Activated naive CD8-positive, alpha-beta T cell treated with anti-CD3 and anti-CD28 coated beads for 36 hours (primary cell): ENCODE measurements at places on chromosomes 11 and 22.

DNA sequence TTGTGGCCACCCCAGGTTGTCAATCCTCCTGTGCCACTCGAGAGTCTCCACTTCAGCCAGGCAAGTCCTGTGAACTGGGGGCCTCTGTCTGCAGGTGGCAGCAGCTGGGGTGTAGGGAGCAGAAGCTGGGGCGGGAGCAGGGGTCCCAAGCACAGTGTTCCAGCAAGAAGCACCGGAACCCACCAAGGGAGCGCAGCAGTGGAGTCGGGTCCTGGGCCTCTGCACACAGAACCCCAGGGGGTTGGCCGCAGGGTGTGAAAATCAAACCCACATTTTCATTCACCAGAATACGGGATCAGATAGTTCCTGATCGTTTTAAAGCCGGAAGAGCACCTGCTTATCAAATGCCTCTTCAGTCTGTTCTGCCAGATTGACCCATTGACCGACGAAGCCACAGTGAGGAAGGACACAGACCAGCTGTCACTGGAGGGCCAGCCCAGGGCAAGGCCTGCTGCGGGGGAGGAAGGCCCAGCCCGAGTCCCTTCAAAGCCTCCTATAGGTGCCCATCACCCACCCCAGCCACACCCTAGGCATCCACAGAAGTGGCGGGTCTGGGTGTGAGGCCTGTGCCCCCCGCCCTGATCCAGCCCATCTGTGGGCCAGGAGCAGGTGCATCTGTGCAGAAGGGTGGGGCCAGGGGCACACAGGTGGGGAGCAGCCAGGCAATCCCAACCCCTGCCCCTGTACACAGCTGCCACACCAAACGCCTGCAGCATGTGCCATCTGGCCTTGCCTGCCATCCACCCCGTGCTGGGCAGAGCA lies 34.1 kb downstream of the RSPH14 start:
- no peaks in the 10 kb centered on the region for H3K4me1 ChIP-seq
- no peak overlapping the region for H3K4me3 ChIP-seq
- no peaks in the 10 kb centered on the region for H3K27me3 ChIP-seq

GRCh38 chr11:117290809-117291396 lies at the start of gene BACE1-AS:
Gene BACE1-AS, plus strand, starts transcription at chr11:117291346.
- no peak within 1 kb of the TSS for H3K4me3 ChIP-seq
- no peak for DNase-seq
- no peaks in the 10 kb centered on the region for H3K27me3 ChIP-seq
- no peaks in the 10 kb centered on the region for H3K4me1 ChIP-seq

DNA sequence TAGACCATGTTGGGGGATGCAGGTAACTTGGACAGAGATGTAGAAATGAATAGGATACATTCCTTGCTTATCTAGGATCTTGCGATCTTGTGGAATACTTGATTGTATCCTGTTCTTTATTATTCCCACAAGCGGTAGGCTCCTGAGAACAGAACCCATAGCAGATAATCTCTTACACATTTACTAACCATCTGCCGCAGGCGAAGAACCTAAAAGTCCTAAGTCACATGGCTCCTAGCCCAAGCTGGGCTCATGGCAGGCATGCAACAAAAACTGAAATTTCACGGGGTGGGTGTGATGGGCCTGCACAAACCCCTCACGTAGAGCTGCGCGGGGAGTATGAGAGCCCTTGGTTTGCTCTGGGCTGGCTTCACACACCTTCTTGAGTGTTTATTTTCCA lies 177.4 kb upstream of the NECTIN1 start:
- H3K4me3 ChIP-seq = no peak overlapping the region
- H3K27me3 ChIP-seq = peaks cover 5% of the 10 kb centered on the region
- DNase-seq = no peak
- H3K4me1 ChIP-seq = no peaks in the 10 kb centered on the region
- no peaks in the 10 kb centered on the region for H3K36me3 ChIP-seq

- DNase-seq = no peak
- H3K27me3 ChIP-seq = no peaks in the 10 kb centered on the region
- H3K4me3 ChIP-seq = no peak overlapping the region
Observed at GRCh38 chr11:5713695-5714094, 22.6 kb upstream of the OR56B1 start.

DNA sequence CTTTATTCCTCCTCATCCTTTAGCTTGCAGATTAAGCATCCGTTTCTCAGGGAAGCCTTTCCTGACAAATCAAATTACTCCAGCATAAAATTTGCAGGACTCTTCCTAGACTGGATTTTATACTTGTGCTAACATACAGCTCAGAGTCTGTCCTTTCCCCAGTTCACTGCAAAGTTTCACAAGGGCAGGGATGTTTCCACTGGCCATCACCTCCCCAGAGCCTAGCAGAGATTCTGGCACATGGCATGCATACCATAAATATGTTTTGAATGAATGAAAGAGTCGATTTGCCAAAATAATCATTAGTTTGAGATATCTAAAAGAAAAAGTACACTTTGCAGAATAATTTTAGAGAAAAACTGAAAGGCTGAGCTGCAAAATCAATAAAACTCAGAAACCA lies 10.6 kb downstream of the MSANTD4 start:
- peaks cover 61% of the 10 kb centered on the region for H3K36me3 ChIP-seq
- peaks cover 42% of the 10 kb centered on the region for H3K4me1 ChIP-seq
- H3K4me3 ChIP-seq = no peak overlapping the region
- no peak for DNase-seq

- H3K4me1 ChIP-seq = no peaks in the 10 kb centered on the region
- H3K4me3 ChIP-seq = no peak overlapping the region
- H3K27me3 ChIP-seq = peaks cover under 1% of the 10 kb centered on the region
- H3K27ac ChIP-seq = no peak overlapping the region
Observed at GRCh38 chr11:59380263-59381059, 21.8 kb downstream of the OR5AN1 start.

- peaks cover 2% of the 10 kb centered on the region for H3K36me3 ChIP-seq
- H3K4me3 ChIP-seq = peak overlapping the region; percentile 82
- H3K27ac ChIP-seq = peak overlapping the region; percentile 77
- H3K27me3 ChIP-seq = no peaks in the 10 kb centered on the region
Observed at GRCh38 chr11:64802370-64803157, 450 bp downstream of the MAP4K2 start.
